MCF 10A (cell line): ENCODE measurements at places on chromosomes 4 and X. TPM values are rescaled to one million over a fixed set of nuclear protein-coding genes. Genes with fewer than 3 reads are reported as not detected.

- DNase-seq = no peak
Measured at GRCh38 chr4:181308476-181309312, 934.5 kb upstream of the TENM3 start.

Gene CXCL3
- total RNA-seq = 9.2 and 9.8 TPM in 2 replicates

Gene APLN
- not detected in 2 replicates for total RNA-seq

DNA sequence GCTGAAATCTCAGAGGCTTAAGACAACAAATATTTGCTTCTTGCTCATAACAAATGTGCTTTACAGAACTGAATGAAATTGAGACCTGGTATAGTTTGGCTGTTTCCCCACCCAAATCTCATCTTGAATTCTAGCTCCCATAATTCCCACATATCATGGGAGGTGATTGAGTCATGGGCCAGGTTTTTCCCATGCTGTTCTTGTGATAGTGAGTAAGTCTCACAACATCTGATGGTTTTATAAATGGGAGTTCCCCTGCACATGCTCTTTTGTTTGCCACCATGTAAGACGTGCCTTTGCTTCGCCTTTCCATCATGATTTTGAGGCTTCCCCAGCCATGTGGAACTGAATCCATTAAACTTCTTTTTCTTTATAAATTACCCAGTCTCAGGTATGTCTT lies 221.1 kb upstream of the DIPK2B start:
- DNase-seq = no peak

GRCh38 chr4:113013751-113014150 lies 35.7 kb upstream of the ANK2 start:
- DNase-seq = no peak

DNA sequence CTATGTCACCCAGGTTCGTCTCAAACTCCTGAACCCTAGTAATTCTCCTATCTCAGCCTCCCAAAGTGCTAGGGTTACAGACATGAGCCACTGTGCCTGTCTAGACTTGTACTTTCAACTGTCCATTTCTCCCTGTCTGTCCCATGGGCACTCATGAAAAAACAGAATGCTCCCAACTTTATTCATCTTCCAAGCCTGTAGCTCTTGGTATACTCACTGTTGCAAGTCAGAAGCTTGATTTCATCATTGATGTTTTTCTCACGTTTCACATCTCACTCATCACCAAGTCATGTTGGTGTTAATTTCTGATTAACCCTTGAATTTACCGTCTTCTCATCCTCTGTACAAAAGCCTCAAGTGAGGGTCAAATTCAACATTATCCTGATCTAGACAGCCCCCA lies 7.3 kb upstream of the SRP72 start:
- peak; percentile 38 for DNase-seq

GRCh38 chr4:84856468-84857049 lies 109.9 kb downstream of the WDFY3 start:
- DNase-seq = no peak

GRCh38 chr4:148693913-148694649 lies 251.9 kb upstream of the NR3C2 start:
- DNase-seq = no peak

Gene USP46
- total RNA-seq = 16.8 and 23.0 TPM in 2 replicates

DNA sequence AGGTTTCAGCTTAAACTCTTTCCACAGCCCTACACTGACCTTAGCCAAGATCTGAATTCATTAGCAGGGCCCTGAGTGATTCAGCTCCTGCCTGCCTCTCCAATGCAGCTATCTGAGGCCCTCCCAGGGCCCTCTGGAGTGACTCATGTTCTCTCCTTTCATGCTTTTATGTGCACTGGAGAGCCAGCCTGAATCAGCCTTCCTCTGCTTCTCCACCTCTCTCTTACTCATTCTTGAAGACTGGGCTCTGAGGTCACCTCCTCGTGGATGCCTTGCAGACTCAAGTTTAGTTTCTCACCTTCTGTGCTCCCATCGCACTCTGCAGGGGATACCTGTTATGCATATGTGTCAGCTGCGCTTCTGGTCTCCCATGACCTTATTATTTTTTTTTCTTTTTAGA lies 3.1 kb upstream of the OCIAD2 start:
- DNase-seq = peak; percentile 97

Gene WNK3
- not detected in 2 replicates for total RNA-seq

Gene CCKAR
- total RNA-seq = not detected in 2 replicates

GRCh38 chrX:15438332-15438731 lies 54.1 kb upstream of the VEGFD start:
- no peak for DNase-seq

Gene TRIM75
- not detected in 2 replicates for total RNA-seq

DNA sequence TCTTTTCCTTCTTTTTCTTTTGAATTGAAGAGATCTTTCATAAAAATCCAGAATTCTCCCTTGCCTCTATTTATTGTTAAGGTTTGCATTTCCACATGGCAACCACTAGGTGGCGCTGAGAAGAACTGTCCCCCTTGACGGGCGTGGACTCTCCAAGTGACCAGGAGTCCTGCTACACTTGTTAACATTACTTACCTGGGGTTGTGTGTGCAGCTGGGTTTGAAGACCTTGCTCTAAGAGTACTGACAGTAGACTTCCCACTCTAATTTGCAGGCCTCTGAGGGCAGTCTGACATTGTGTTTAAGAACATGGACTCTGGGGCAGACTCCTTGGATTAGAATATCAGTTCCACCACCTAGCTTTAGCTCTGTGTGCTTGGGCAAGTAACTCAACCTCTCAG lies 52.8 kb downstream of the GPRIN3 start:
- DNase-seq = peak; percentile 62

GRCh38 chr4:25925486-25926201 lies 11.6 kb downstream of the SMIM20 start:
- DNase-seq = peak; percentile 36

Gene SMIM43
- total RNA-seq = not detected in 2 replicates

GRCh38 chr4:148226341-148226740 lies 215.9 kb downstream of the NR3C2 start:
- DNase-seq = no peak

Gene GATA1
- not detected in 2 replicates for total RNA-seq

DNA sequence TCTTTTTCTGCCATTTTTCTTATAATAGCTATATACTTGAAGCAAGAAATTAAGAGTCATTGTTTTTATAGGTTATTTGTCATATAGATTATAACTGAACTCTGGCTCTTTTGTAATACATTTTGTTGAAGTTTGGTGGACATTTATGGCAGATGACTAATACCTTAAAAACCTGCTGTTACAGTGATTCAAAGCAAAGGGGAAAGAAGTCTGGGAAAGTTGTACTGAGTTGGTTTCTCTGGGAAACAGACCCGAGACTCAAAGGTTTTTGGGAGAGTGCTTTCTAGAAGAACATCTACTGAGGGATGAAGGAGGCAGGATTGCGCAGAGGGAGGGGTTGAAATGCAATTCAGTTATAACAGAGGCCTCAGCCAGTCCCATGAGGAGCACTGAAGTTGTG lies 35.9 kb downstream of the NAP1L5 start:
- DNase-seq = peak; percentile 76

DNA sequence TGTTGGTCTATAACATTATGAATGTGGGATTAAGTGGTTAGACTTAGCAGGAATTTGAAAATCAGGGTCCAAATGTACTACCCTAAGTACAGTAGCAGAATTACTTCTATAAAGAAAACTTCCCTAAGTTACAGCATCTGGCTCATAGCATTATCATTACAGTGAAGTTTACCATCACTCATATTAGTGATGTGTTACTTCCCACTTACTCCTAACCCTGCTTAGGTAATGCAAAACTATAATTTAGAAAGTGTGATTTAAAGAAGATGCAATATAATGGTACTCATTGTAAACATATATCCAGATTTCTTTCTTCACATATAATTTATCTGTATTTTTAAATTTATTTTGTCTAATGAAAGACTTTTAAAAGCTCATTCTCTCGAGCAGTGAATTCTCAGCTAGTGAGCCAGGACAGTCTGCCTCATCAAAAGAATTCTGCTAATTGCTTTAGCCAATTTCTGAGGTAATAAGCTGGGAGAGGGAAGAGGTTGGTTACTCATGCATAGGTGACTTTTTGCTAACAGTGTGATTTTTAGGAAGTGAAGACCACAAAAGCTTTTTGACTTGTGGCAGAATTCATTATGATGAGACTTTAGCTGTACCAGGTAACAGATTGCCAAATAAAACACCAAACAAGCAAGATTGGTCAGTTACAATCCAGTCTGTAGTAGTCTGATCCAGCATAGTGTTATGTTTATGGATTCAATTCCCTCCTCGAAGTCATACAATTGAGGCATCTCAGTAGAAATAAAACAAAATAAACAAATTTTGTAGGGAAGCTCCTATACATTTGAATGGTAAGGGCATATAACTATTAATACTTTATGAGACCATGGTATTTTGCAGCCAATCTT lies 21.0 kb downstream of the PLS3 start:
- DNase-seq = no peak

DNA sequence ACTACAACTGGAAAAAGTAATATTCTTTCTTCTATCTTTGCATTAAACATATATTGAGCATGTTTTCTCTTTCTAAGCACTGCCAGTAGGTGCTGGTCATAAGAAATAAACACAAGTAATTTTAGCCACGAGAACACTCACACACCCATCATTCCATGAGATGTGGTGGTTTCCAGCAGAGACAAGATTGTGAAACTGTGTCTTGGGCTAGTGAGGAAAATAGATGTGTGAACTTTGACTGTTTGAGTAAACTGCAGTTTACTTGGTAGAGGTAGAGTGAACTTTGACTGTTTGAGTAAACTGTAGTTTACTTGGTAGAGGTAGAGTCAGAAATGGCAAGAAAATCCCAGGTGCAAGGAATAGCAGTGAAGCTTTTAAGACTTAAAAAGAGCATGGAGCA lies 300.9 kb upstream of the HS3ST1 start:
- peak; percentile 48 for DNase-seq

DNA sequence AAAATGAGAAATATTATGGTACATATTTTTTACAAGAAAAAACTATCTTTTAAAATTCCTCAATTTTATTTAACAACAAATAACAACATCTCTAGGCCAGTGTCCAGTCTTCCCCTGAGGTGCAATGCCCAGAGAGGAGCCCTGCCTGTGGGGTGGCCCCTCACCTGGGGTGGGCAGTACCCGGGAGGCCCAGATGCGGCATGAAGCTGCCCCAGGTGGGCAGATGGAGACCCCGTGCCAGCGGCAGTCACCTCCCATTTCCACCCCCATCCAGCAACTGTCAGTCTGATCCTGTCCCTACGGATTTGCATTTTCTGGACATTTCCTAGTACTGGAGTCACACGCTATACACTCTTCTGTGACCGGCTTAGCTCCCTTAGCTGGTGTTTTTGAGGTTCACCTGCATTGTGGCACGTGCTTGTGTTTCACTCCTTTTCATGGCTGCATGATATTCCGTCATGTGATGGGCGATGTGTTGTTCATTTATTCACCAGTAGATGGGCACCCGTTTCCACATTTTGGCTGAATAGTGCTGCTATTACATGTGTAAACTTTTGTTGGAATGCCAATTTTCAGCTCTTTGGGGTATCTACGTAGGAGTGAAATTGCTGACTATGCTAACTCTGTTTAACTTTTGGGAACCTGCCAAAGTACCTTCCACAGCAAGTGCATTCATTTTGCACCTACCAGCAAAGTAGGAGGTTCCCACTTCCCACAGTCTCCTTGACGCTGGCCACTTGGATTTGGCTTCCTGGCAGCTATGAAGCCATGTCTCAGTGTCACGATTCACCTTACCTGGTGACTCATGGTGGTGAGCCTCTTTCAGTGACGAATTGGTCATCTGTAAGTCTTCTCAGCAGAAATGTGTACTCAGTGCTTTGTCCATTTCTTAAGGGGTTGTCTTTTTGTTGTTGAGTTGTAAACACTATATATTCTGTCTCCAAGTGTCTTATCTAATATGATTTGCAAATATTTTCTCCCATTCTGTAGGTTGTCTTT lies 11.7 kb upstream of the MAEA start:
- DNase-seq = peak; percentile 39

Gene EFHC2
- not detected in 2 replicates for total RNA-seq

DNA sequence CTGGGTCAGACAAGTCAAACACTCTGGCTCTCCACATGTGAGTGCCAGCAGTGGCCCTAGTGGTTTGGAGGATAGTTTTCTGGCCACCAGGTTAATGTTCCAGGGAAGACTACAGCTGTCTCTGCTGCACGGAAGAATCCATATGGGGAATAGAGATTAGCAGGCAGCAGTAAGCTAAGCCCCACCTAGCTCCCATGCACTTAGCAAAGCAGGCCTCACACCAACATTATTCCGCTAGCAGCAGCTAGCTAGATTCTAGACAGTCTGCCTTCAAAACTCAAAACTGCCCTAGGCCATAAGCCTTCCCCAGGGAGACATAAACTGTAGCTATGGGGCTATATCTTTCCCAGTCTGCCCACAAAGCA lies 203.4 kb downstream of the CHIC1 start:
- DNase-seq = no peak

Gene LRPAP1
- 93.6 and 96.2 TPM in 2 replicates for total RNA-seq

GRCh38 chr4:122309988-122310626 lies 68.7 kb upstream of the ADAD1 start:
- DNase-seq = peak; percentile 9

DNA sequence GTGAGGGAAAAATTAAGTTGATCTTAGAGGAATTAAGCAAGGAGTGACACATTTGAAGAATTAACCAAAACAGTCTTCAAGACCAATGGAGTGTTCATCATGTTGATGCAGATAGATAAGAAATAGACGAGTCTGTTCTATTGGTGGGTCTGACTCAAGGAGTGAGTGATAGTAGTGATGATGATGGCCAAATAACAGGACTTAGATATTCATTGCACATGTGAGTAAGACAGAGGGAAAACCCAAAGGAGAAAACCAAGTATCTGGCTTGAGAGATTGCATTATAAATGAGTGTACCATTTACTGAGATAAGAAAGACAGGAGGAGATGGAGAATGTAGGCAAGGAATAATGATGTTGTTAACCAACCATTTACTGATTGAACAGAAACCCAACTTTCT lies 321.3 kb downstream of the ADGRL3 start:
- DNase-seq = no peak

Gene USP17L29
- not detected in 2 replicates for total RNA-seq

Gene PAQR3
- total RNA-seq = 11.2 and 19.1 TPM in 2 replicates

DNA sequence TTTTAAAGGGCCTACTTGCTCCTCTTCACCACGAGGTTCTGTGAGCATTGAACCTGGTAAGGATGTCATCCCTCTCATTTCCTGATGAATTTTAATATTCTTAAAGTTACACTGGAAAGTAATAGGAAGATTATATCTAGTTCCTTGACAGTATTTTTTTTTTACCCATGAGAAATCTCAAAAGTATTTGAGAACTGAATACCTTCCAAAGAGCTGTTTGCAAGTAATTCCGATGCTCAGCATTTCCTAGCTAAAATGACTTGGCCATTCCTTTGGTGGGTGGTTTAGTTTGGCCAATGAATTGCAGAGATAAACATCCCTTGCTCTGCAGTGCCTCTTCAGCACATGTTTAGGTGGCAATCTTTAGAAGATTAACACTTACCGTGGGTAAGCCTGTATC lies 110.2 kb upstream of the WDR1 start:
- DNase-seq = no peak

Gene GDPD2
- not detected in 2 replicates for total RNA-seq

Gene SMAD1
- 23.7 and 27.9 TPM in 2 replicates for total RNA-seq

DNA sequence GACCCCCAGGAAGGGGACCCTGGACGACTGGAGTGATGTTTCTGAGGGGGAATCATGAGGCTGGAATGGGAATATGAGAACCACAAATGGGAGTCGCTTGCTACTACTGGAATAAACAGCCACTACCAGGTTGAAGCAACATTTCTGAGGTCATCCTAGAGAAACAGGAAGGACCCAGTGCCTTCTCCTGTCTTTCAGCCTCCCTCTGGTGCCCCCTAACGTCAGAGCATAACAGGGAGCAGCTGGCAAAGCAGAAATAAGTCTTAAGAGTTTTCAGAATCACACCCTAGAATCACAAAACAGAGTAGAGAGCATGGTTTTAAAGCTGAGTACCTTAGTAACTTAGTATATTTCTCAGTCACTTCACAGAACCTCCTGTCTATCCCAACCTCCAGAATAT lies 347.8 kb upstream of the PITX2 start:
- DNase-seq = peak; percentile 68
